Fibroblast of skin of left biceps (primary cell): ENCODE measurements at places on chromosomes 6 and 20.
A peak's percentile ranks its signal among the peaks of the same experiment; 100 is the strongest.

DNA sequence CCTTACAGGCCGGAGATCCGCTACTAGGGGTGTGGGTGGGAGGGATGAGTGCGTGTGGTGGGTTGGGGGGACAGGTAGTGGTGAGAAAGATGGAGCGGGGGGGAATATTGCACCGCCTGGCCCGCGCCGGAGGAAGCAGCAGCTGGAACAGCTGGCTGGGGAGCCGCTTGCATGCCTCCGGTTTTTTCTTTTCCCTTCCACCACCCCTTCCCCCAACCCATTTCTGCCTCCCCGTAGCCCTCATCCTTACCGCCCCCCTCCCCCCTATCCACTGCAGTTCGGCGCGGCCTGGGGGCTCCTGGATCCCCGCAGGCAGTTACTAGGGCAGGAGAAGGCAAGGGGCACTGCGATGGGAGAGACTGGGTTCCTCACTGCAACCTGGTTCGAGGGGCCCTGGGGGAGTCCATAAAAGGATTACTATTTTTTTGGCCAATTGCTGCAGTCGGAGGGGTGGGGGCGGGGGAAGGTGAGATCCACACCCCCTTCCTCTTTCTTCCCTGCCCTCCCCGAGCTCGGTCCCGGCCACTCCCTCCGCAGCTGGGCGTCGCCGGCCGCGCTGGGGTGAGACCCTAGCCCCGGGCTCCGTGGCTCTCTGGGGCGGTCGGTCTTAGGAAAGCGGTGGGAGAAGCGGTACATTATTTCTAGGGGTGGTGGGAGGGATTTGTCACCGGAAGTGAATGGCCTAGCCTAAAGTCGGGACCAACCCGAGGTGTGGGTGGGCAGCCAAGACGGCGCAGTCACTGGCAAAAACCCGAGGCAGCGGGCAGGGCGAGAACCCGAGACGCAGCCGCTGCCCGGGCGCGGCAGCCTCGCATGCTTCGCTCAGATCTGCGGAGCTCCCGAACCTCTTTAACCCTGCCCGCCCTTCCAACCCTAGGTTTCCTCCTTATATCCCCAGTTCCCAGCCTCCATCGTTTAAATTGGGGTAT, 824 bp upstream of the TBCC start:
- DNase-seq, result peak; percentile 79

DNA sequence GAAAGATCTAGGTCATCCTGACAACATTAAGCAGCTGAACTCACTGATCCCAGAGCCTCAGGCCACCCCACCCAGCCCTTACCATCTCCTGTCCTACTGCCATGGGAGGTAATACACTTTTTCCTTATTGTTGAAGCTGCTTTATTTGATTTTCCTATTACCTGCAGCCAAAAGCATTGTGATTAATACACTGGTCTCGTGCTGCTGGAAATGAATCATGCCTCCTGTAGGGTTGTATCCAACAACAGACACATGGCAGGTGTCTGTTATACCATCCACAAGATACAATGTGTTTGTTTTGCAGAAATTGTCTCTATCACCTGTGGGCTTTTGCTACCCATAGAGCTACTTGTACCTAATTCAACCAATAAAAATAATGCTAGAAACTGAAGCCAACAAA, 34.2 kb downstream of the MYLIP start:
- DNase-seq, result no peak

- no peak for DNase-seq
These were observed 65.3 kb upstream of the SNX9 start for GRCh38 chr6:157757430-157758403.

- no peak for DNase-seq
These were observed 8.6 kb downstream of the SYNDIG1 start for GRCh38 chr20:24477831-24478547.

DNA sequence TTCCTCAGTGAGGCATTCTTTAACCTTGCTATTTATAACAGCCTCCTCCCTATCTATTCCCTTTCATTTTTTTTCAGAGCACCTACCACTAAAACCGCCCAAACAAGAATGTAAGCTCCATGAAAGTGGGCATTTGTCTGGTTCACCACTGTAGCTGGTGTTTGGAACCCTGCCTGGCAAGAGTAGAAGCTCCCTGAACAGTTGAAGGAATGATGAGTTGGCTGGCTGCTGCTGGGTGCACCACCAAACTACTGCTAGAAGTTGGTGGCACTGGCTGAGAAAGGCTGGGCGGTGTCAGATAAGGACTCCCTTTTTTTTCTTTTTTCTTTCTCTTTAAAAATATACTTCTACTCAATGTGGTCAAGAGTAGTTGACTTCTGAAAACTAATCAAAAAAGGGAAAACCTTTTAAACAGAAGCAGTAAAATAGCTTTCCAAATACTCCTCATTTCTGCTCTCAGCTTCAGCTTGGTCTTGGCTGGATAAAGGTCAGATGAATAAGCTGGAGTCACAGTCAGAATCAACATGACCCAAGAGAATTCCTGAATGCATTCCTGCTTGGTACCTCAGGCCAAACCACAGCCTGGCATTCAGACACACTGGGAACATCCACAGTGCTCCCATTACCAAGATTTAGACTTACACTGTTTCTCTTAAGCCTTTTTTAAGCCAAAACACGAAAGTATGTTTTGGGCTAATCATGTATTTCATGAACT, 38.0 kb downstream of the RTN4IP1 start:
- peak; percentile 27 for DNase-seq

GRCh38 chr20:33840759-33841435, 29.7 kb downstream of the CHMP4B start:
- no peak for DNase-seq

DNA sequence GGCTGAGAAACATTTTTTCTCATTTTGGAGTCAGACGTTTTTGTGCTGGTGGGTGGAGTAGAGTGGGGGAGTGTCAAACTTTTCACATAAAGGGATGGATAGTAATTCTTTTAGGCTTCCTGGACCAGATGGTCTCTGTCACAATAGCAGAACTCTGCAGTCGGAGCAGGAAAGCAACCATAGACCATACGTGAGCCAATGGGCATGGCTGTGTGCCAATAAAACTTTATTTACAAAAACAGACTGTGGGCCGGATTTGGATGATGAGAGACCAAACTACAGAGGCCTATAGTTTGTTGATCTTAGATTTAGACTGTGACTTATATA, 70.8 kb upstream of the SLC22A23 start:
- no peak for DNase-seq

DNA sequence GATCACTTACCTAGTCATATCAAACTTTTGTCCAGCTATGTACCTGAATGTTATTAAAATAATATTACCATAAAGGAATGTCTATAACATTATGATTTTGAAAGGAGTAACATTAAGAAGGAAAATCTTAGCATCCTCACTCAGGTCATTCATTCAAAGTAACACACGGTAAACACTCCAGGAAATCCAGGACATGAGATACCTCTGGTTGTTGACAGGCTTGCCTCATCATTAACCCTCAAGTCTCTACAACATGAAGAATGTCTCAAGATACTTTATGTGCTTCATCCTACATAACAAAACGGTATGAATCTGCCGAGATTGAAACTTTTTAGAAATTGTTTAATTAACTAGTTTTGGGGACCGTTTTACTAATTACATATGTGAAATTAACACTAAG, 690 bp upstream of the FILIP1 start:
- DNase-seq, result no peak

- DNase-seq, result no peak
These were observed 156.1 kb downstream of the MRPL14 start for GRCh38 chr6:43970913-43971775.

GRCh38 chr6:169935348-169935718, 183.9 kb downstream of the ERMARD start:
- DNase-seq, result no peak

GRCh38 chr6:147381712-147382111, 126.8 kb upstream of the SAMD5 start:
- peak; percentile 56 for DNase-seq

DNA sequence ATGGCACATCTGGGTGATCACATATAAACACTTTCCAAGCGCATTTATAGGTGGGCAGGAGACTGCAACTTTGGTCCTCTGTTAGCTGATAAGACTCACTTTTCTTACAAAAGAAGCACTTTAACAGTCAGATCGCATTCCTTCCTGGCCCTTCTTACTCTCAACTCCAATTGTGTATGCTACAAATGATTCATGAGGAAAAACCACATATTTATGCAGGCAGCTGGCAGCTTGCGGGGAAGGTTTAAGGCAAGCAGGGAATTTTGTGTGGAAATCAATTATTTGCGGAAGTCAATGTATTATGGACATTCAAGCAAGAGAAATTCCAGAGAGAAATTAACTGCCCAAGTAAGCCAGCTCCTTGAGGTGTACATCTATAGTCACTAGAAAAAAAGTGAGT, 194.0 kb downstream of the PKHD1 start:
- DNase-seq, result no peak

- DNase-seq, result peak; percentile 98
These were observed 329.6 kb downstream of the GRIK2 start for GRCh38 chr6:101722991-101723579.

DNA sequence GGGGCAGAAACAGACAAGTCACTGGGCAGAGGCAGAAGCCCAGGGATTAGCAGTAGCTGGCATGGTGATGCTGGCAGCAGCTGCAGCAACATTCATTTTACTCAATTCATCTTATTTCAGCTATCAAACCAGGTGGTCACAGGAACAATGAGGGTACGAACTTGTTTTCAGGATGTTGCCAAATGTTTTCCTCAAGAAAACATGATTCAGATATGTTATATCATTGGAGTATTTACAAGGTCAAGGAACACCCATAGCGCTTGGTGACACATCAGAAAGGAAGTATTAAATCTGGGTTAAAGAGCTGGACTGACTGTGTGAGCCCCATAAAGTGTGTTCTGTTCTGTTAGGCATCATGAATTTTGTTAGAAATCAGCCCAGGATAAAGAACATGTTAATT, 456.9 kb upstream of the ID4 start:
- no peak for DNase-seq

DNA sequence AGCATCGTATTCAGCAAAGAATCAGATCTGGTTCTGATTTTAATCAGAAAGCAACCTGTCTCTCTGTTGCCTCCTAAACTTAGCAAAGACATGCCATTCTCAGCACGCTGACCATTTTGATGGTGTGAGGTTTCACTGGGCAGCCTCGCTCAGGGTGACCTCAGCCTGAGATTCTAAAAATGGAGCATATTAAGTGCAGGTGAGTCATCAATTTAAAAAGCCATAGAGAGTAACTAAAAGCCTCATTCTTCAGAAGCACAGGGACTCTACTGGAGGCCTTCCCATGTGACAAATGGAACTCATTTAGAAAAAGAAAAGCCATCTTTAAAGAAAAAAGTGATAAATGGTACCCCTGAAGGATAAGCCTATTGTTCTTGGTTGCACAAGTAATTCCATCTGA, 91.3 kb downstream of the FILIP1 start:
- no peak for DNase-seq

DNA sequence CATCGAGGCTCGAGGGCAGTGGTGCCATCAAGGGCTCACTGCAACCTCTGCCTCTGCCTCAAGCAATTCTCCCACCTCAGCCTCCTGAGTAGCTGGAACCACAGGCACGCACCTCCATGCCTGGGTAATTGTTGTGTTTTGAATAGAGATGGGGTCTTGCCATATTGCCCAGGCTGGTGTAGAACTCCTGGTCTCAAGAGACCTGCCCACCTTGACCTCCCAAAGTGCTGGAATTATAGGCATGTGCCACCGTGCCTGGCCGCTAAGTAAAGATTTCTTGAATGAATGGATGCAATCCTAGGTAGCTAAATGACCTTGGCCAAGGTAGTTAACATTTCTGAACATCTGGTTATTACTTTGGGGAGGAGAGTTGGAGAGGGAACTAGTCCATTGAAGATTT, 7.4 kb downstream of the SCAF8 start:
- DNase-seq, result no peak

GRCh38 chr6:95576998-95577303, 384 bp upstream of the MANEA start:
- no peak for DNase-seq

DNA sequence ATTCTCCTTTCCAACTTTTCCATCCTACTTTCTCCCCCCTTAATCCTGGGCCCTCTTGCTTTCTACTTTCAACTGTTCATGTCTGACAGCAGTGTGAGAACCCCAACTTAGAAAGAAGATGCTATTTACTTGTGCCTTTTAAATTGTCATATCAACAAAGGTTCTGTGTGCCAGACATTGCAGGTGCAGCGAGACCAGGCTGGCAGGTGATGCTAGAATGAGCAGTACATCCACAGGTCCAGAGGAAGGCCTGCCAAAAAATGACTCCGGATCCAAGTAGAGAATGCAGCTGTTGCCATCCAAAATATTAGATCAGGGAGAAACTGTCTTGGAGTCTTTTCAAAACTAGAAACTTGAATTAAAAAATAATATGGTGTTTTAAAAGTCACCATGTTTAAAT, 510.5 kb downstream of the LMBRD1 start:
- DNase-seq, result no peak

GRCh38 chr6:169969372-169970099, 218.1 kb downstream of the ERMARD start:
- DNase-seq, result no peak

- DNase-seq, result no peak
These were observed 14.1 kb downstream of the MOCS1 start for GRCh38 chr6:39920157-39920556.

GRCh38 chr6:109295109-109295773, 87.0 kb downstream of the CD164 start:
- DNase-seq, result no peak

- DNase-seq, result no peak
These were observed 52.6 kb downstream of the HECA start for GRCh38 chr6:139187489-139187888.

DNA sequence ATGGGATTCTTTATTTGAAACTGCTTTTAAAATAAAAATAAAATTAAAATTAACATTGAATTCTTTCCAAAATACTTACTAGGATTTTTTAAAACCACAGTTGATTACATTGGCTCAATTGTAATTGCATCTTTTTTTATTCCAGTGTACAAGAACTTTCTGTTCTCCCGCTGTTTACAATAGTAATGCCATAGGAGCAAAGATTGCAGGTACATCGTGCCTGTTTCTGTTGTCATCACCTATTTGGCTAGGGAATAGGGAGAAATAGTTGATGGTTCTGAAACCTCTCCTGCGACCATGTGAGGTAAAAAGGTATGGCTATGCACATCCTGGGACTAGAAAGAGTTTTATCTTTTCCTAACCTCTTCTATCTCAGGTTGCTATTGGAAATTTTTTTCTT, 28.2 kb upstream of the RHAG start:
- no peak for DNase-seq

DNA sequence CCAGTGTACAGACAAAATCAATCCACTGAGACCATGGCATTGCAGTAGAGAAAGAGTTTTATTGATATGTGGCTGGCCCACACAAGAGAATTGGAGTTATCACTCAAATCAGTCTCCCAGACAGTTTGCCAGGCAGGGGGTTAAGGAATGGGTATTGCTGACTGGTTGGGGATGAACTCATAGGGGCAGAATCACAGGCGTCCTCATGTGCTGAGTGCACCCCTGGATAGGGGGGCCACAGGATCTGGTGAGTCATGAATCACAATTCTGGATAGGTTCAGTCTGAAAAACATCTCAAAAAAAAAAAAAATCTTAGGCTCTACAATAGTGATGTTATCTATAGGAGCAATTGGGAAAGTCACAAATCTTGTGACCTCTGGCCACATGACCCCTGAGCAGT, 29.5 kb upstream of the ILRUN start:
- DNase-seq, result no peak
